ENCODE measurements at places on chromosomes 13 and 19.

DNA sequence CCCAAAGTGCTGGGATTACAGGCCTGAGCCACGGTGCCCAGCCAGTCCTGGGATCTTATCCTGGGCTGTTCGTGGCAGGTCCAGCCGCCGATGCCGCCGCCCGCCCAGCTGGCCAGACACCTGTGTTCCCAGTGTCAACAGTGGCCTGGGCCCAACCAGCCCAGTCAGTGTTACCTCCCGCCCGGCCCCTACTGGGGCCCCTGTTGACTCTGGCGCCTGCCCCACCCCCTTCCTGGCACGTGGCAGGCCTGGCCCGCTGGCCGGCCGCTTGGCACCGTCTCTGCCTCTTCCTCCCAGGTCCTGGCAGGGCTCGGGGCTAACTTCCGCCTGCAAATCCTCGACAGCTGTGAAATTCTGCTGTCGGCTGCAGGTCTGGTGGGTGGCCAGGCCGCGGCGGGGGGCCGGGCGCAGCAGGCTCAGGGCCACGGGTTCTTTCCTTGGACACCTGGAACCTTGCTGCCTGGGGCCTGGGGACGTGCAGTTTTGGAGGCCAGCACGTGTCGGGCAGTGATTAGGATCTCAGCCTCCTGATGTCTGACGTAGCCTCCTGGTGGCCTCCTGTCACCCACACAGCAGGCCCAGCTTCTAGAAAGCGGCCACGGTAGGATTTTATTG is 9.1 kb downstream of the ARID3A start:
- DNase-seq, result no peak

DNA sequence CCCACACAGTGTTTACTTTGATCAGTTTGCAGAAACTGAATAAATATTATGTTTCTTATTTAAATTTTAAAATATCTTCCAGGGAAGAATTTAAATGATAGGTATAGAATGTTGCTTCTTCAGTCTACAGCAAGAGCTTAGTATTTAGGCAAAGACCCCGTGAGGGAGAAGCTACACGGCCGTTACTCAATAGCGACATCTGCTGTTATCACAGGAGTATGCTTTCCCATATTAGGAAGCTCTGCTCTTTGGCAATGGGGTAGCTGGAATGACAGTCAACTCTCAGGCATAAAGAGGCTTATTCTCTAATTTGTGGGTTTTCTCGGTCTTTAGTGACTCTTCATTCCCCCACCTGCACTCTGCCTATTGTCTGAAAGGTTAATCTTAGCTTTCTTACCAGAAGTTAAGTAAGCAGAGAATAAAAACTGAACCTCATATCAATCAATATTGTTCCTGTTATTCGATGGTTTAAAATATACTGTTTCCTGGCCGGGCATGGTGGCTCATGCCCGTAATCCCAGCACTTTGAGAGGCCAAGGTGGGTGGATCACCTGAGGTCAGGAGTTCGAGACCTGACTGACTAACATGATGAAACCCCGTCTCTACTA is 13.2 kb upstream of the LHFPL6 start:
- peak; percentile 23 for DNase-seq

- no peak for DNase-seq
Observed at GRCh38 chr19:54248016-54248601, 5.5 kb upstream of the LILRA6 start.

DNA sequence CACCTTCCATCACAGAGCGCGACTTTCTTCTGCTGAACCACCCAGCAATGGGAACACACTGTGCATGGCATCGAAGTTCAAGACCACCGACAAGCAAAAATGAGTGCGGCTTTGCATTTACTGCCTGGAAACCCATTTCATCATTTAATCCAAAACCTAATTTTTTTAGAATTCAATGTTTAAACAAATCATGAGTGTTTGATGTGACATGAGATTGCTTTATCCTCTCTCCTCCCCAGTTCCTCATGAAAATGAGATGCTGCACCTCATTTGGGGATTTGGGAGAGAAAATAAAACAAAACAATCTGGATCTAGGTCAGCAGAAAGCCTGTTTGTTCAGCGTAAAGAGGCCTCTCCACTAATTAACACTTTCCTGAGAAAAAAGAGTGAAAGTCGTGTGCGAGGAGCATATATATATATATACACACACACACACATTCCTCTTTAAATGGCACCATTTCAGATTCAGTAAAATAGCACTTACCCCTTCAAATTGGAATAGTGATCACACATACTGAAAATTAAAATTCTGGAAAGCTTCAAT is 126.2 kb downstream of the DCT start:
- no peak for DNase-seq
